ENCODE measurements at places on chromosomes 2 and 18. TPM values are rescaled to one million over a fixed set of nuclear protein-coding genes. Genes with fewer than 3 reads are reported as not detected.

Gene CYS1
- not detected for total RNA-seq

Gene ALPP
- total RNA-seq: not detected

Gene DCC
- not detected for total RNA-seq

Gene RFTN2
- not detected for total RNA-seq

Gene MOCOS
- total RNA-seq: not detected

DNA sequence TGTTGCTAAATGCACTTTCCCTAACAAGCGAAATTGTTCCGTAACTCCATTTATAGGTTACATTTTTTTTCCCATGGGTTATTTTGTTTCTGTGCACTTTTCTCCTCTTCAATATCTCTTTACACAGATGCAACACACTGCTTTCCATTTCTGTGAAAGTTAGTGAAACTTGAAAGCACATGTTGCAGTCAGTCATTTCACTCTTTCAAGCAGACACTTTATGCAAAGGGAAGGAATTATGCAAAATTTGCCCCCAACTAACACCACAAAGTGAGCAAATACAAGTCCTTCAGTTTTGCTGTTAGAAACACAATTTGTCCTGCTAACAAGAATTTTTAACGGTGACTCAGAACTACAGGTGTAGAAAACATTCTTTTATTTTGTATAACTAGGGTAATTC is 124.8 kb downstream of the PTH2R start:
- no peak for DNase-seq
